ENCODE measurements at places on chromosomes 4 and X.

- no peaks in the 10 kb centered on the region for H3K36me3 ChIP-seq
- H3K4me3 ChIP-seq: no peak overlapping the region
- H3K27me3 ChIP-seq: no peaks in the 10 kb centered on the region
- no peak overlapping the region for H3K27ac ChIP-seq
These were observed 112.5 kb downstream of the PDLIM5 start for GRCh38 chr4:94564252-94564651.

- no peak for DNase-seq
- no peak overlapping the region for H3K4me3 ChIP-seq
- peaks cover 7% of the 10 kb centered on the region for H3K4me1 ChIP-seq
- no peaks in the 10 kb centered on the region for H3K36me3 ChIP-seq
- no peaks in the 10 kb centered on the region for H3K27me3 ChIP-seq
These were observed 6.3 kb upstream of the OTUD4 start for GRCh38 chr4:145186729-145187128.

- H3K27ac ChIP-seq: no peak overlapping the region
- H3K4me1 ChIP-seq: no peaks in the 10 kb centered on the region
- H3K4me3 ChIP-seq: no peak overlapping the region
- DNase-seq: no peak
- H3K36me3 ChIP-seq: peaks cover 24% of the 10 kb centered on the region
These were observed 10.0 kb downstream of the SLC38A5 start for GRCh38 chrX:48460031-48460430.

GRCh38 chr4:96599752-96600151, 759.9 kb downstream of the PDHA2 start:
- H3K4me1 ChIP-seq: no peaks in the 10 kb centered on the region
- no peaks in the 10 kb centered on the region for H3K27me3 ChIP-seq
- DNase-seq: no peak
- H3K4me3 ChIP-seq: no peak overlapping the region
- H3K36me3 ChIP-seq: no peaks in the 10 kb centered on the region
- no peak overlapping the region for H3K27ac ChIP-seq

DNA sequence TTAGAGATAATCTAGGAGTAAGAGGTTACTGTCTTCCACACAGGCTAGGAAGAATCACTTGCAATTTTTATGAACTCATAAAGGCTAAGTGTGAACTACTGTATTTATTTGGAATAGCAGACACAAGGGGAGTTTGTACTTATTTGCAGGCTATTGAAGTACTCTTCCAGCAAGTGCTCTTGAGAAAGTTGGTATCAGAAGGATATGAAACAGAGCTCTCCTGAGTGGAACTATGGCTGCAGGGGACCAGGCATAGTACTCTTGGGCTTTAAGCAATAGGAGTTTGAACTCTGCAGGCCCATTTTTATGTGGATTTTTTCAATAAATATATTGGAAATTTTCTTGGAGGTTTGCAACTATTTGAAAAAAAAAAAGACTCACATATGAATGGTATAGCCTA, 756.3 kb upstream of the ATOH1 start:
- no peak for DNase-seq
- no peak overlapping the region for H3K4me3 ChIP-seq
- H3K27ac ChIP-seq: no peak overlapping the region

DNA sequence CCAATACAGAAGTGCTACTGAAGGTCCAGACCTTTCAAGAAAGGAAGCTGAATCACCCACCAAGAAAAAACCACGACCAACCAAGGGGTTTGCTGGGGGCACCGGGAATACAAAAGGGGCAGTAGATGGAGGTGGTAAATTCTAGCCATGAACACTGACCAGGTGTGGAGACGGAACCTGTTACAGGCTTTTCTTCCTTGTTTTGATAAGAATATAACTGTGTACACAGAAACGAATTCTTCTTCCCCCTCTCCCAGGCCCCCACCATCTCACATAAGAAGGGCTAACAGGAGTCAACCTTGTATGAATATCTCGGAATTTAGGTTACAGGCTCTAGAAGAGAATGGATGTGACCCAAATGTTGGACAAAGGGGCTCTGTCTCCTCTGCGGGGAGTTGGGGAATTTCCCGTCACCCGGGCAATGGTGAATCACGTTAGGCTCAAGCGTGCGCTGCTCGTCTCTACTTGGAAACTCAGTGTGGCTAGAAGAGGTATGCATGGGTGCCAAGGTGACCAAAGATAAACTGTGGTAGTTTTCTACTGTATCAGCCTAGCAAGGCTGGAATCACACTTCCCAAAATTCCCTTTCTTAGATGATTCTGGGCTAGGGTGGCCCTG, 87.0 kb downstream of the AFAP1 start:
- no peaks in the 10 kb centered on the region for H3K4me1 ChIP-seq
- no peak overlapping the region for H3K27ac ChIP-seq
- no peaks in the 10 kb centered on the region for H3K36me3 ChIP-seq
- no peak overlapping the region for H3K4me3 ChIP-seq
- no peaks in the 10 kb centered on the region for H3K27me3 ChIP-seq

DNA sequence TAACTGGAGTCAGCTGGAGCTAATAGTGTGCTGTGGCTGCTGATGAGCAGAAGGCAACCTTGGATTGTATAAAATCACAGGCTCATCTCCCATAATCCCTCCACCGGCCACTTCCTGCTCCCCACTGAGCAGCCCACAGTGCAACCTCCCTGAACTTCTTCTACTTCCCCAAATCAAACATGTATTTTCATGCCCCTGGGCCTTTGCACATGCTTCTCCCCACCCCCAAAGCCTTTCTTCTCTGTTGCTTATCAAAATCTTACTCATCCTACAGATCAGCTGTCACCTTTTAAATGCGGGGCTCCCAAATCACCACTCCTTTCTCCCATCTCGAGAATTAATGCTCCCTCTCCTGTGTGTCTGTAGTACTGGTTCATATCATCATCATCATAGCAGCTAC, 35.8 kb downstream of the RHOH start:
- H3K27me3 ChIP-seq: no peaks in the 10 kb centered on the region
- H3K27ac ChIP-seq: no peak overlapping the region
- H3K4me3 ChIP-seq: no peak overlapping the region
- peaks cover 82% of the 10 kb centered on the region for H3K4me1 ChIP-seq

- no peak for DNase-seq
- no peak overlapping the region for H3K4me3 ChIP-seq
- no peaks in the 10 kb centered on the region for H3K4me1 ChIP-seq
- no peaks in the 10 kb centered on the region for H3K36me3 ChIP-seq
These were observed 64.0 kb downstream of the LNX1 start for GRCh38 chr4:53527326-53527725.

- no peak for DNase-seq
- no peaks in the 10 kb centered on the region for H3K4me1 ChIP-seq
- no peaks in the 10 kb centered on the region for H3K36me3 ChIP-seq
- no peak overlapping the region for H3K4me3 ChIP-seq
These were observed 17.1 kb downstream of the BEND2 start for GRCh38 chrX:18203631-18204030.

DNA sequence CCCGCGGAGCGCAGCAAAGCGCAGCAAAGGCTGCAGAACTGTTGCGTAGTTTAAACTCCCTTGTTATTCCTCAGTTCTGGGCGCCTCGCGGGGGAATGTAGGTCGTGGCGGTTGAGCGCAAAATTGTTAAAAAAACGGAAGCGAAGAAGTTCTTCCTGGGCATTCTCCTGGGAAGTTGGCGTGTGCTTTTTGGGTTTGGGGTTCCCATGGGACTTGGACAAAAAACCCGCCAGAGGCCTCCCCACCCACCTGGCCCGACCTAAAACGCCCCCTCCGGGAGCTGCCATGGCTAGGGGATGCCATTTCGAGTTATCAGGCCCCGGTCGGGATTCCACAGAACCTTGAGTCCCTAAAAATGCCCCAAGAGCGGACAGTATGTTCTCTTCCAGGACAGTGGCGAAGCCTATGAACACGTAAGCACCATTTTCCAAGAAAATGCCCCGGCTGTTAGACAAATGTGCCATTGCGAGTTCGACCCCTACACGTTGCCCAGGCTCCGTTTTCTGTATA, 8.9 kb downstream of the ZIC3 start:
- no peak overlapping the region for H3K27ac ChIP-seq
- DNase-seq: no peak
- no peaks in the 10 kb centered on the region for H3K36me3 ChIP-seq
- no peak overlapping the region for H3K4me3 ChIP-seq
- no peaks in the 10 kb centered on the region for H3K4me1 ChIP-seq

DNA sequence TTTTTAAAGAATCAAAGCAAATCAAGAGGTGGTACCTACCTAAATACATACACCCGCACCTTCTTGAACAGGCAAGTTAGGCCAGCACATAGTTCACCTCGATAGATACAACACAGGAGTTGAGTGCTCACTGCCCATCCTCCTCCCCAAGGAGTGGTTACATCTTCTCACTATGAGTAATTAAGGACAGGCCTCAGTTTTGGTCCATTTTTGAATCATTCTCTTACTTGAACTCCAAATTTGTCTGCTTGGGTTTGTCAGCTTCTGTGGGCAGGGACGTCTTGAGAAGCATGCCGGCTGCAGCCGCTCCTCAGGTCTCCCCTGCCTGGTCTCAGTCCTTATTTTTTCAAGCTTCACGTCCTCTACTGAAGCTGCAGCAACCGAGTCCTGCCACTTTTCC, 190.6 kb upstream of the RBPJ start:
- no peak overlapping the region for H3K4me3 ChIP-seq
- H3K4me1 ChIP-seq: no peaks in the 10 kb centered on the region
- H3K27me3 ChIP-seq: no peaks in the 10 kb centered on the region
- H3K27ac ChIP-seq: no peak overlapping the region
- H3K36me3 ChIP-seq: no peaks in the 10 kb centered on the region
- DNase-seq: no peak

GRCh38 chr4:140057701-140058100, 96.3 kb downstream of the MAML3 start:
- no peaks in the 10 kb centered on the region for H3K4me1 ChIP-seq
- no peak for DNase-seq
- no peak overlapping the region for H3K27ac ChIP-seq
- no peak overlapping the region for H3K4me3 ChIP-seq
- no peaks in the 10 kb centered on the region for H3K36me3 ChIP-seq

DNA sequence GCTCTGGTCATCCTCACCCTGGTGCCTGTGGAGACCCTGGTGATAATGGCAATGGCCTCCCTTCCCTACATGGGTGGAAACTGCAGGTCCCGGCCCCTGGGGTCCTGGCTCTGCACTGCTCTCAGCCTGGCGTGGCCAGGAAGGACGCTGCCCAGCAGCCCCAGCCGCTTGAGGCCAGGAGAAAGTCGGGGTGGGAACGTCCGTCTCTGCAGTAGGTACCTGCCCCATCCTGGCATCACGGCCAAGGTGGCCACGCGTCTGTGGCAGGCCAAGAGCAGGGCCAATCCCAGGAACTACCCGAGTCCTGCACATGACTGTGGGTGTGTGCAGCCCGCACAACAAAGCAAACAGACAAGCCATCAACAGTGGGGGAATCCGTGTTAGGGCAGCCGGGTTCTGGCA, 33.8 kb downstream of the FGFRL1 start:
- no peak overlapping the region for H3K27ac ChIP-seq
- H3K4me3 ChIP-seq: no peak overlapping the region
- H3K36me3 ChIP-seq: no peaks in the 10 kb centered on the region
- H3K27me3 ChIP-seq: peaks cover 11% of the 10 kb centered on the region
- no peaks in the 10 kb centered on the region for H3K4me1 ChIP-seq

- no peak overlapping the region for H3K4me3 ChIP-seq
- no peaks in the 10 kb centered on the region for H3K27me3 ChIP-seq
- DNase-seq: no peak
- no peaks in the 10 kb centered on the region for H3K4me1 ChIP-seq
These were observed 591 bp upstream of the NWD2 start for GRCh38 chr4:37243722-37244582.

DNA sequence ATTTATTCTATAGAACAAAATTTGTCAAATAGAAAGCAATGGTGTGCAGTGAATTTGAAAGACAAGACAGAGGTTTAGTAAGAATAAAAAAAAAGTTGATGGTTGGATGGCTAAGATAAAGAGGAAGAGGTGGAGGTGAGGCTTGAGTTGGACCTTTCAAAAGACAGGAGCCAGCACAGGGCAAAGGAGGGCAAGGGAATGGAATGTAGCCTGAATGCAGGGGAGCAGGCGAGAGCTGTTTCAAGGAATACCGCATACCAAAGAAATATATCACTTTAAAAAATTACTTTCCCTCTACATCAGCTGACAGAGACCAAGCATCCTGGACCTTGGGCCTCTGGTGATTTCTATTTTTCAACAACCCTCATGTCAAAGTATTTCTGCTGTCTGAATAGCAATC, 38.0 kb upstream of the CXXC4 start:
- no peak overlapping the region for H3K27ac ChIP-seq
- DNase-seq: no peak
- no peaks in the 10 kb centered on the region for H3K27me3 ChIP-seq

- no peaks in the 10 kb centered on the region for H3K36me3 ChIP-seq
- no peak overlapping the region for H3K27ac ChIP-seq
- H3K4me1 ChIP-seq: no peaks in the 10 kb centered on the region
- H3K4me3 ChIP-seq: no peak overlapping the region
- no peak for DNase-seq
- no peaks in the 10 kb centered on the region for H3K27me3 ChIP-seq
These were observed 133.8 kb downstream of the KLHL13 start for GRCh38 chrX:117982694-117983392.

DNA sequence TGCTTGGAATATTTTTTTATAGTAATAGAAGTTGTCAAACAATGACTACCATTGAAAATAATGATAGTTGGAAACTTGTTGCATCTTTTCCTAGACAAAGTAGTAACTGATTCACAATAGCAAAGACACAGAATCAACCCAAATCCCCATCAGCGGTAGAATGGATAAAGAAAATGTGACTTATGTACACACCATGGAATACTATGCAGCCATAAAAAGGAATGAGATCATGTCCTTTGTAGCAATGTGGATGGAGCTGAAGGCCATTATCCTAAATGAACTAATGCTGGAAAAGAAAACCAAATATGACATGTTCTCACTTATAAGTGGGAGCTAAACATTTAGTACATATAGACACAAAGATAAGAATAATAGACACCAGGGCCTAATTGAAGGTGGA, 49.7 kb downstream of the ATP10D start:
- H3K27ac ChIP-seq: no peak overlapping the region
- peaks cover 38% of the 10 kb centered on the region for H3K4me1 ChIP-seq
- H3K4me3 ChIP-seq: no peak overlapping the region
- peaks cover 6% of the 10 kb centered on the region for H3K36me3 ChIP-seq
- H3K27me3 ChIP-seq: no peaks in the 10 kb centered on the region

- no peak for DNase-seq
- H3K27ac ChIP-seq: no peak overlapping the region
- no peaks in the 10 kb centered on the region for H3K27me3 ChIP-seq
- no peaks in the 10 kb centered on the region for H3K4me1 ChIP-seq
- H3K4me3 ChIP-seq: no peak overlapping the region
These were observed 25.5 kb downstream of the MAGEA4 start for GRCh38 chrX:151938172-151938571.

DNA sequence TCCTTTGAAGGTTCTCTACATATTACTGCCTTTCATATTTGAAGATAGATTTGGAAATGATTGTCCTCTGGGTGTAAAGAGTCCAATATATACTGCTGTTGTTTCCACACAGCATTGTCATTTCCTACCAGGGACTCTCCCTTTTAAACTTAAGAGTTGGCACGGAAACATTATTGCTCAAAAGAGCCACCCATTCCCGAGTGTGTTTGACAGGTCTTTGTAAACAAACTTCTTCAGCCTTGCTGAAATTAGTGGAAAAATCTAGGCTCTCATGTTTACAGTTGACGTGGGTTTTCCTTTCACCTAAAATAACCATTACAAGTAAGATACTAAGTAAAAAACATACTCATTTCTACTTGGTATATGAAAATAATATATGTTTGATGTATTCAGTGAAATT, 111.4 kb upstream of the LIMCH1 start:
- H3K27me3 ChIP-seq: no peaks in the 10 kb centered on the region
- H3K27ac ChIP-seq: peak overlapping the region; percentile 66
- no peaks in the 10 kb centered on the region for H3K36me3 ChIP-seq
- DNase-seq: no peak
- peaks cover 9% of the 10 kb centered on the region for H3K4me1 ChIP-seq

GRCh38 chrX:7223271-7223670, 75.3 kb upstream of the PUDP start:
- H3K27ac ChIP-seq: no peak overlapping the region
- no peaks in the 10 kb centered on the region for H3K36me3 ChIP-seq
- no peaks in the 10 kb centered on the region for H3K27me3 ChIP-seq
- no peaks in the 10 kb centered on the region for H3K4me1 ChIP-seq
